ENCODE measurements at places on chromosomes 16 and 17.

- no peak for DNase-seq
These were observed 326.6 kb downstream of the PHKB start for GRCh38 chr16:47787696-47788095.

DNA sequence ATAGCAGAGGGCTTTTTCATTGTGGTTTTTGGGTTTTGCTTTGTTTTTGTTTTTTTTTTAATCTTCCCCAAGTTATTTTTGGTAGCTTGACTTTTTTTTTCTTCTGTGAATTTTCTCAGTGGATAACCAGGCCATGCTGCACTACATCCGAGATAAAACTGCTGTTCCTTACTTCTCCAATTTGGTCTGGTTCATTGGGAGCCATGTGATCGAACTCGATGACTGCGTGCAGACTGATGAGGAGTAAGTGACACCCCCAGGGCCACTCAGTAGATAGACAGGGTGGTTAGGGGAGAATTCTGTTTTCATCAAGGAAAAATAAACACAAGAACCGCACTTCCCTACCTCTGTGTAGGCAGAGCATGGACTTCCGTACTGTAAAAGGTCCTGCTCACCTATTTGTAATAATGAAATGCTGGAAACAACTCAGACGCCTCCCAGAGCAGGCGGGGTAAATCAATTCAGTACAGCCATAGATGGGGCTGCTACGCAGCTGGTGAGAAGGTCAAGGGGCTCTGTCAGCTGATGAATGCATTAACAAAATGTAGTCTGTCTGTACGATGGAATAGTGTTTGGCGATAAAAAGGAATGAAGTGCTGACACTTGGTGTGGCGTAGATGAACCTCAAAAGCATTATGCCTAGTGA, 28.6 kb downstream of the CLEC16A start:
- DNase-seq = no peak

- no peak for DNase-seq
These were observed 65.2 kb upstream of the SMIM36 start for GRCh38 chr17:55576237-55576995.

GRCh38 chr17:74697515-74697914, 15.2 kb downstream of the CD300LF start:
- DNase-seq = no peak

GRCh38 chr16:17470182-17470907, 415 bp downstream of the XYLT1 start:
- DNase-seq = no peak

- no peak for DNase-seq
These were observed 242.3 kb downstream of the RBFOX3 start for GRCh38 chr17:79368521-79368920.

GRCh38 chr16:71584543-71585317, 7.8 kb upstream of the TAT start:
- DNase-seq = no peak

GRCh38 chr17:59067756-59068155, 38.9 kb downstream of the TRIM37 start:
- DNase-seq = no peak

- no peak for DNase-seq
These were observed 531.2 kb downstream of the KIF2B start for GRCh38 chr17:54353789-54354525.

DNA sequence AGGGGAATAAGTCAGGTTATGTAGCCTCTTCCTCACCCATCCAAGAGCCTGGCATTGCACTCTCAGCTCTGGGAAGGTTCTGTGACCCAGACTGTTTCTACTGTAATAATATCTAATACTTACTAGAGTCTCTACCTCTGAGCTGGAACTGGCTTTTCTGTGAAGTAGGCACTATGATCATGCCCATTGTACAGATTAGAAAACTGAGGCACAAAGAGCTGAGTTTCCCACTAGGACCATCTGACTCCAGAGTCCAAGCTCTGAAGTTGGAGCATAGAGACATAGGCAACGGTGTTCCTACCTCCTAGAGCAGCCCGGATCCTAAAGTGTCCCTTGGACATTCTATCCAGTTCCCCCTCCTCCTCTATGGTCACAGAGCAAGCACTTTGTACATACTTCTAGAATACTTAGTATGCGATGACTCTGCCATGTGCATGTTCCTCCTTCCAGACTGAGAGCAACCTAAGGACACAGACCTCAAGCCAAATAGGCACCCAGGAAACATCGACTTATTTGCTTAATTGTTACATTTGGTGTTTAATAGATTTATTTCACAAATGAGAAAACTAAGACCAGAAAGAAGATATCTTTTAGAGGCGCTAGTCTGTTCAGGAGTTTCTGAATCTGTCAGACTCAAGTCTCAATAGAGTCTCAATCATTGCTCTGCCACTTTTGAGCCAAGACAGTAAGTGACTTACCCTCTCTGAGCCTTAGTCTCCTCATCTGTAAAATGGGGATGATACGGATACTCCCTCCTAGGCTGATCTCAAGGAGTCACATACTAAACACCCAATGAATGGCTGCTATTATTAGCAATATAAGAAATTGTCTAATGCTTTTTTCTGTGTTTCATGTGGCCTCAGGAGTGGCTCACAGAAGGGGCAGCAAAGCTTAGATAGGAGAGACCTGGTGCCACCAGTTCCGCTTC, 3.6 kb downstream of the CLEC19A start:
- DNase-seq = no peak

DNA sequence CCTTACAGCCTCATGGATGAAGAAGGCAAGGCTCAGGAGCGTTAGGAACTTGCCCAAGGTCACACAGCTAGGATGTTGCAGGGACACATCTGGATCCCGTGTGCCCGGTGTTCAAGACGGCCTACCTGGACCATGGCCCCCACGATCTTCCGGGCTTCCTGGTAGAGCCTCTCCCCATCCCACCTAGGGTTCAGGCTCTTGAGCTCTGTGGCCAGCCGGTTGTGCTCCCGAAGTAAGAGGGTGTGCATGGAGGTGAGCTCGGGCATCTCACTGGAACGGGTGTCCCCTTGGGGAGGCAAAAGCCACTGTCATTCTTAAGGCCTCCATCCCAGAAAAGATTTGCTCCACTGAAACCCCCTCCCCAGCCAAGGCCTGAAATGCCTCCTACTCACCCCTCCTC, 5.3 kb downstream of the MPO start:
- no peak for DNase-seq

- no peak for DNase-seq
These were observed 64.2 kb downstream of the GNA13 start for GRCh38 chr17:64992325-64992802.

GRCh38 chr16:87233928-87234327, 83.3 kb downstream of the C16orf95 start:
- DNase-seq = no peak

- no peak for DNase-seq
These were observed 2.1 kb downstream of the ANTKMT start for GRCh38 chr16:722835-723633.

DNA sequence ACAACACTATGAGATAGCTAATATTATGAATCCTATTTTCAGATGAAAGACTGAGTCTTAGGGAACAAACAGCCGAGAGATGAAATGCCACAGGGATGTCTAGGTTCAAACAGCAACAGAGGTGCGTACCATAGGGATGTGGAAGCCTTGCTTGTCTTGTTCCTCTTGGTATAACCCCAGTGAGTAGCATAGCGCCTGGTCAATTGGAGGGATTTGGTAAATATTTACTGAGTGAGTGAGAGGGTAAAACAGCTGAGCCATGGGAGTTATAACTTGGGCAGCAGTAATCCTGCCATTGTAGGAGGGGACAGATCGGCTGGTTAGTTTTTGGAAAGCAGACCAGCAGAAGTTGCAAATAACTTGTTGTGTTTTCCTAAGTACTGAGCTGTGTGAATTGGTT, 80.2 kb downstream of the WWOX start:
- no peak for DNase-seq

DNA sequence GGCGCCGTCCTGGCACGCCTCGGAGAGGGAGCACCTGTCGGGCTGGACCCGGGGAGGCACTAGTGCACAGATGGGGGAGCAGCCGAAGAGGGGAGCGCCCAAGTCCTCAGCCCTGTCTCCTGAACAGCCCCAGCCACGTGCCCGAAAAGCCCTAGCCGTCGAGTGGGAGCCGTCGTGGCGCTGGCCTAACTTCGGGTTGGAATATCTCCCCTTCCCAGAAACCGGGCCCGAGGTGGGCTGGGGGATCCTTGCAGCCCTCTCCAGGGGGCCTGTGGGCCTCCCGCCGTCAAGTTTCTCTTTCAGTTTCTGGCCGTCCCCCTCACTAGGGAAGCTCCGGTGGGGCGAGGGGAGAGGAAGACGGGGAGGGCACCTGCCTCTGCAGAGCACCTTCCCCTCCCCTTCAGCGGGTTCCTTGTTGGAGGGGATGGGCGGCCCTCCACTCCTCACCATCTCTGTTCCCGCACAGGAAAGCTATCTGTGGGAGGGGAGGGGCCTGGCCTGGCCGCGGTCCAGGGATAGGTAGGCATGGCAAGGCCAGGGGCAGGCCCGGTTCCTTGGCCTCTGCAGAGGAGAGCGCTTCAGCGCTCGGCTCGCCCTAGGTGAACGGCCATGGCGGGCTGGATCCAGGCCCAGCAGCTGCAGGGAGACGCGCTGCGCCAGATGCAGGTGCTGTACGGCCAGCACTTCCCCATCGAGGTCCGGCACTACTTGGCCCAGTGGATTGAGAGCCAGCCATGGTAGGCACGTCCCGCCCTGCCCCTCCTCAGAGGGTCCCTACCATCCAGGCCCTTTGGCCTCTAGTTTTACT, 709 bp downstream of the STAT5A start:
- no peak for DNase-seq

DNA sequence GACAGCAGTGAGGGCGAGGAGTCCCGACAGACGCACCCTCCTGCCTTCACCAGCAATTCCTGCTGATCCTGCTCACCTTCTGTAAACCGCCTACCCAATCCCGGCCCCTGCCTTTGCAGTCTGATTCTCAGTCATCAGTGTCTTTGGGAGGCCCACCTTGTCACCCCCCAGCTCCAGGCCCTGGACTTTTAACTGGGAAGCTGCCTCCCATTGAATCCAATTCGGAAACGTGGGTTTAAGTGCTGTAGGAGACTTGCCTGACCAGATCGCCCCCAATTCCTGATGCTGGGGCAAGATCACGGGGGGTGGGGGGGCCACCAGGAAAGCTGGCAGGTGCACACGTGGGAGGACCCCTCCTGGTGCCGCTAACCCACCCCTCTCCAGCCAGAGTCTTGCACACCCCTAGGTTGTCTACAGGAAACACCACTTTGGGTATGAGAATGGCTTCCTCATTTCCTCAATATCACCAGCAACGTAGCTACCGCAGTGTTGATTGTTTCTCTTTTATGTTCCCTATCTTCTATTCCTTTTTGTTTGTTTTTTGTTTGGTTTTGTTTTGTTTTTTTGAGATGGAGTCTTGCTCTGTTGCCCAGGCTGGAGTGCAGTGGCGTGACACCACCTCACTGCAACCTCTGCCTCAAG, 46.6 kb upstream of the CMIP start:
- DNase-seq = no peak

GRCh38 chr16:81523387-81524115, 78.9 kb downstream of the CMIP start:
- no peak for DNase-seq

DNA sequence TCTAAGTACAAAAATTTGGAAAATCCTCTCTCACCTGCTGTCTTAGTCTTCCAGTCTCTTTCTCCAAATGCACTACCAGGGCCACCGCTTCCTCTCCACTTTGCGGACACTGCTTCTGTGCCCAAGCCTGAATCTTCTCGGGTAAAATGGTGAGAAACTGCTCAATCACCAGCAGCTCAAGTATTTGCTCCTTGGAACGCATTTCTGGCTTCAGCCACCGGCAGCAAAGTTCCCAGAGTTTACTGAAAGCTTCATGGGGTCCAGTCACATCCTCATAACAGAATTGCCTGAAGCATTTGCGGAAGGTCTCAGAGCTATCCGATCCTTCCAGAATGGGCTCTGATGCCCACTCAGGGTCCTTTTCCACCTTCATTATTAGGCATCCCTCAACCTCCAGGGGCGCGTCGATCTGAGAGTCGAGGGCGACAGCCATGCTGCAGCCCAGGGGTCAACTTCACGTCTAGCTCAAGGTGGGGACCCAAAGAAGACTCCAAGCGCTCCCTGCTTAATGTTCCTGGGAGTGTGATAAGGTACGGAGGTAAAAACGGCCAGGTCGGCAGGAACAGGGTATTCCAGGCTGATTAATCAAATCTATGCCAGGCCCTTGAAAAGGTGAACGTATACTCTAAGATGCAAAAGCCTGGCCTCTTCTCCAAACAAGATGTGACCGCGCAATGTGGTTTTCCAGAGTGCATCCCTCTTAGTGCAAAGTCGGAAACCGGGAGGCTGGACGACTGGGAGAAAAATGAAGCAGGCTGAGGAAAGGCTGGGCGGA, 763 bp downstream of the ZKSCAN2 start:
- no peak for DNase-seq

- DNase-seq = no peak
These were observed 72.5 kb downstream of the WSB1 start for GRCh38 chr17:27366437-27366836.

GRCh38 chr16:71383054-71383773, 24.7 kb downstream of the CALB2 start:
- no peak for DNase-seq

All from nucleus accumbens (tissue), 56 donors.